ENCODE measurements at places on chromosomes 13 and 19.

GRCh38 chr13:32438871-32439270, 10.9 kb upstream of the N4BP2L1 start:
- DNase-seq = no peak

DNA sequence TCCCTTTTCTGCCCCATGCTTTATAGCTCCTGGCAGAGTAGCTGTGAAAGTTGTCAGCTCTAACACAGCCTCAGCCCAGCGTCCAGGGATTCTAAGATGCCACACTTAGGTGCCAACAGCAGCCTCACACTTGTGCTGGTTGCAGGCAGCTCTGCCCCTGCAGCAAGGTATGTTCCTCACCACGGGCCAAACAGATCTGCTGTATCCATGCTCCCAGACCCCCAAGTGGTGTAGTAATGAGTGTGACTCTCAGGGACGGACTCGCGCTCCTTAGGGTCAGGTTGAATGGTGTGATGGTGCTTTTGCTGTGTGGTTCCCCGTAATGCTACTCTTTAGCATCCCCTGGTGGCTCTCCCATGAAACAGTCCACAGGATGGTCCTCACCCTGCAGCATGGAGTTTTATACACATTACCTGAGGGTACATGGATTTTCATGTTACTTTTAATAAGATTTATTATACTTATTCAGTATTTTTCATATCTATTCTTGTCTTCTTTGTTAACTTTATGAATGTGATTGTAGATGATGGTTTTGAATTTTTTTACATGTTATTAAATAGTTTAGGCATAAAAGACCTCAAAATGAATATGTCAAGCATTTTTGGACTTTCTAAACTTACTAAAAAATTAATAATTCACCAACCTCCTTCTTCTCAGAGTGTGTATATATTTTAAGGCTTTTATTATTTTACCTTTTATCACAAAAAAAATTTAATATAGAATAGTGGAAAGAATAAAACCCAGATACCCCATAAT, 232.5 kb downstream of the SLC7A1 start:
- peak; percentile 58 for DNase-seq

GRCh38 chr19:8209462-8210378, 550 bp downstream of the CERS4 start:
- DNase-seq = peak; percentile 68

GRCh38 chr13:42832341-42833096, 51.1 kb downstream of the FAM216B start:
- DNase-seq = no peak

DNA sequence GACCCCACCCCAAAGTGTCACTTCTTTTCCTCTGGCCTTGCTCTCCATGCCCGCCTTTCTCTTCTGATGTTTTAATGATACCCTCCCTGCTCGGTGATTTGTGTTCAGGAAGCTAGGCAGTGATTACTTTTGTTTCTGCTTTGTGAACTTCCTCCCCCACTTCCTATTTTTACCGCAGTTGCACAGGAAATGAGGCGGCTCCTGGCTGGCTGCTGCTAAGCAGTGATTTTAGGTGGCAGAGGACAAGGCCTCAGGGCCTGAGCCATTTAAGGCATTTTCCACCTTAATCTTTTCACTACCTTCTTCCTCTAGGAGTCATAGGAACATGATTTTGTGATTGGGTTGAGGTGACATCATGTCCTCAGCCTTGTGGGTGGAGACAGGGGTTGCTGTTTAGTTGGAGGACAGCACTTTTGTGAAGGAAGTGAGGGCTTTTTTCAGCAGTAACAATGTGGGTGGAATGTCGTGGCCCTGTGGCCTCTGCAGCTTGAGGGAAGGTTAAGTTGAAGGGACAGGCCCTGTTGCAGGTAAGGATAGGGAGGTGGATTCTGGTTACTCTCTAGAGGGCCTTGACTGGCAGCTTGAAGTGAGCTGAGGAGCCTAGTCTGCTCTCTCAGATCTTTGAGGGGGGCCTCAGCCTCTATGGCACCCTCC, 15.7 kb downstream of the GARRE1 start:
- peak; percentile 85 for DNase-seq

DNA sequence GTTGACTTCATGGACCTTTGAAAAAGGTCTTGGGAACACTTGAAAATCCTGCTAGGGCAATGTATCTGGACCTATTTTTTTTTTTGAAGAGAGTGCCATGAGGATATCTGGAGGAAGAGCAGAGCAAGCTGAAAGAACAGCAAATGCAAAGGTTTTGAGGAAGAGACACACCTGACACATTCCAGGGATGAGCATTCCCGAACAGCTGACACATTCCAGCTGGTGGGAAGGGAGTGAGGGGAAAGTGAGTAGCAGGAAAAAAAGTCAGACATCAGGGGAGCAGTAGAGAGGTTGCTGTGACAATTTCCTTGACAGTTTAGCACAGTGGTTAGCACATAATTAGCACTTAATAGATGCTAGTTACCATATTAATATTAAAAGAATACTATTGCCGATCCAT, 14.7 kb downstream of the DGKH start:
- peak; percentile 17 for DNase-seq

- no peak for DNase-seq
Measured at GRCh38 chr19:32201636-32202051, 143.8 kb upstream of the ZNF507 start.

GRCh38 chr13:98976338-98976737, 1.5 kb downstream of the DOCK9 start:
- no peak for DNase-seq

DNA sequence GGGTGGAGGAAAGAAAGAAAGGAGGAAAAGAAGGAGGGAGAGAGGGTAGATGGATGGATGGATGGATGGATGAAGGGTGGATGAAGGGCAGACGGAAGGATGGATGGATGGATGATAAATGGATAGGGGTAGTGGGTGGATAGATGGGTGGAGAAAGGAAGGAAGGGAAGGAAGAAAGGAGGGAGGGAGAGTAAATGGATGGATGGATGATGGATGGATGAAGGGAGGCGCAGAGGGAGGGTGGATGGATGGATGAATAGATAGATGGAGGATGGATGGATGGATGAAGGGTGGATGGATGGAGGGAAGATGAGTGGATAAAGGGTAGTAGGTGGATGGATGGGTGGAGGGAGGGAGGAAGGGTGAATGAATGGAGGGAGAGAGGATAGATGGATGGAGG, 41.2 kb downstream of the CPAMD8 start:
- DNase-seq = no peak

DNA sequence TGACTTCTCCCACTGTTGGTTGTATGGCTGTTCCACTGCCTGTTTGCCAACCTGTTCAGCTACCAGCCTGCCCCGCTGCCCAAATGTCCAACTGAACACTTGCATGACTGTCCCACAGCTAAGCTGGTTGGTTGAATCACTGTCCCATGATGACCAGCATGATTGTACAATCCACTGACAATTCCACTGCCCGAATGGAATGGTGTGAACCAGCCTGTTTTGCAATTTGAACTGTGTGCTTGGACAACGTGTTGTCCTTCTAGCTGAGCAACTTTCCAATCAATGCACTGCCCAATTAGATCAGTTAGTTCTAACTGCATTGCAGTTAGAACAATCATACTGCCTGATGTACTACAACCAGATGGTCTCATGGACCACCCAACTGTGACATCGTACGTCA, 8.7 kb downstream of the ADAMTS10 start:
- DNase-seq = no peak

DNA sequence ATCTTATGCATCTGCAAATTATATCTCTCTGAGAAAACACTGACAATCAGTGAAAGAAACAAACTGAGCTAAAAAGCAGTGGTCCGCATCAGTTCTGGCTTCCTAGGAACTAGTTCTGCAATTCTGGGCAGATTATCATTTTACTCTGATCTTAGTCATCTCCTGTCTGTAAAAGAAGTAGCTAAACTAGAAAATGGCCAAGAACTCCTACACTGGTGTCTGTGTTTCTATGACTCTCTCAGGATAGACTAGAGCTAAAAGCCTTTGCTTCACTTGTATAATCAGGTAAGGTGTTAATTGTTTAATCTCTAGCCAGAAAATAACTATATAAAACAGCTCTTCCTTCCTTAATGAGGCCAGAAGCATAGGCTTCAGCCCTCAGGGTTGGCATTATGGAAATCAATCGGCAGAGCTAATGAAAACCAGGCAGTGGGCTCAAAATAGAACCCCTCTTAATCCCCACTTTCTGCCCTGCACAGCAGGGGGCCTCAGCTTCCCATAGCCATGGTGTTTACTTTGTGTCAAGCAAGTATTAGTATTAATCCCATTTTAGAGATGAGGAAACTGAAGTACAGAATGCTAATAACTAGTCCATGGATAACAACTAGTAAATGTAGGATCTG, 459.2 kb downstream of the FGF14 start:
- no peak for DNase-seq

All from ELF-1 (cell line).